ENCODE measurements at places on chromosomes 1 and 21. TPM values are rescaled to one million over a fixed set of nuclear protein-coding genes. Genes with fewer than 3 reads are reported as not detected.

Gene TPTE
- total RNA-seq: not detected

Gene KRTAP21-1
- not detected for total RNA-seq

- DNase-seq: no peak
Observed at GRCh38 chr21:36061445-36061844, 1.1 kb upstream of the SETD4 start.

DNA sequence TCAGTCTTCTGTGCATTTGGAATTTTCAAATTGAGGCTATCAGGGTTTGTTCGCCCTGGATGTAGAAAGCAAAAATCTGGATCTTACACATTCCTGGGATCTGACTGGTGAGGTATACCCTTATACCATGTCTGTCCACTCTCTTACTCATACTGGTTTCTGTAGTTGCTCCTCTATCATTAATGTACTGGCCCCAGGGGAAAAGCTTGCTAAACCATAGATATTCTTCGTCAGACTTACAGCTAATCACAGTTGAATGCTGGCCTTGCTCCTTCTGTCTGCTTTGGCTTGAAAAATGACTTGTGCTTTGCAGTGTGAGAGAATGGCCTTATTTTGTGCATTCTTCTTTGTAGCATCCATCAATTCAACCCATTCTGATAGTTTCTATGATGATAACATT, 30.5 kb downstream of the TBCE start:
- no peak for DNase-seq

Gene FCRL6
- total RNA-seq: not detected

Gene MEGF6
- total RNA-seq: 47.4 TPM

Gene THEMIS2
- total RNA-seq: 11.1 TPM

Gene BRINP3
- total RNA-seq: not detected

- no peak for DNase-seq
Observed at GRCh38 chr1:91552091-91552490, 51.4 kb downstream of the CDC7 start.

DNA sequence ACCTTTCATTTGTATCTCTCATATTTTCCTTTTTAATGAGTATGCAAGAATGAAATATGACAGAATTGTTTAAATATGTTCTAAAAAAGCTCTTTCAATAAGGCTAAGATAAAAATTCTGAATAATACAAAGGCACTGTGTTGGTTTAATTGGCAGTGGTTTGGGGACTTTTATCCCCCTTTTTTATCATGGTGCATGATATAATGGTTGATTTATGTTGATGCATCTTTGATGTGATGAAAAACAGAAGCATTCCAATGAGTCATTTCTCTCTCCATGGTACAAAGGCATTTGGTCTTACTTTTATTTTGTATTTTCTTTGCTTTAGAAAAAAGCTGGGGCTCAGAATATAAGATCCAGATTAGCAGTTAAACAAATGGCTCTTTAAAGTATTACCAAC, 127.2 kb upstream of the GREM2 start:
- DNase-seq: no peak

Gene DYNLT5
- 12.5 TPM for total RNA-seq

DNA sequence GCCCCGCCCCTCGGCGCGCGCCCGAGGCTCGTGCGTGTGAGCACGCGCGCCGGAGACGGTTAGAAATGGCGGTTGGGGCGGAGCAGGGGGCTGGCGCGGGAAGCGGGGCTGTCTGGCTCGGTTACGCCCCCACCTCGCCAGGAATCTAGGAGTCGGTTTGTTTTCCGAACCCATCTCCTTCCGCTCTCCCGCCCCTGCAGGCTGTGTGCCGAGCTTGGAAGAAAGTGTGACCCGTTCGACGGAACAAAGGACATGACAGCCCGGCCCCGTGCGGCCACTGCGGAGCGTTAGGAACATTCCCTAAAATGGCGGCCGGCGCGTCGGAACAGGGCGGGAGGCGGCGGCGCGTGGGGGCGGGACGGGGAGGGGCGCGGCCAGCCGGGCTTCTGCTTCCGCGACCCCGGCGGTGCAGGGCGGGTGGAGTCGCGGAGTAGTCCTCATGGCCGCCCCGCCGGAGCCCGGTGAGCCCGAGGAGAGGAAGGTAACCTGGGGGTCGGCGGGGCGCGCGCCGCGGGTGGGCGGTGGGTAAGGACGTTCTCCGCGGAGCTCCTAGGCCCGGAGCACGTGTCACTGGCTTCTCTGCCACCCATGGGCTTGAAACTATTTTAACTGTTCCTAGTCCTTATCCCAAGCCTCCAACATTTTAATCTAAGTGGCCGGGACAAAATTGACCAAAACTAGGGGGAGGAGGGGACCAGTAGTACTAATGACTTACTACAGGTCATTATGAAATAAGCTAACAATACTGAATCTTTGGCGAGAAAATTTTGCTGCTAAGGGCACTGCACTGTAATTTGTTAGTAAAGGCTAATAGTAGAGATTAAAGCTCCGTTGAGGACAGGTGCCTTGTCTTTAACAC, at the start of gene COX20:
COX20 (plus strand) TSS at position 383 of the 859 bp plus-strand sequence; CDS start at position 440, 57 bp downstream.
- peak; percentile 91 for DNase-seq

Gene OR6K6
- not detected for total RNA-seq

Gene NEK2
- total RNA-seq: 20.3 TPM

- peak; percentile 19 for DNase-seq
Observed at GRCh38 chr1:209707308-209707707, 2.7 kb downstream of the HSD11B1 start.

Gene CYP4Z1
- total RNA-seq: not detected

Gene IVNS1ABP
- 75.3 TPM for total RNA-seq

Gene MAP1LC3C
- not detected for total RNA-seq

Gene PDE4B
- 69.8 TPM for total RNA-seq

- no peak for DNase-seq
Observed at GRCh38 chr1:30161953-30162352, 561.4 kb downstream of the MATN1 start.
